ENCODE measurements at places on chromosomes 13 and 19.

DNA sequence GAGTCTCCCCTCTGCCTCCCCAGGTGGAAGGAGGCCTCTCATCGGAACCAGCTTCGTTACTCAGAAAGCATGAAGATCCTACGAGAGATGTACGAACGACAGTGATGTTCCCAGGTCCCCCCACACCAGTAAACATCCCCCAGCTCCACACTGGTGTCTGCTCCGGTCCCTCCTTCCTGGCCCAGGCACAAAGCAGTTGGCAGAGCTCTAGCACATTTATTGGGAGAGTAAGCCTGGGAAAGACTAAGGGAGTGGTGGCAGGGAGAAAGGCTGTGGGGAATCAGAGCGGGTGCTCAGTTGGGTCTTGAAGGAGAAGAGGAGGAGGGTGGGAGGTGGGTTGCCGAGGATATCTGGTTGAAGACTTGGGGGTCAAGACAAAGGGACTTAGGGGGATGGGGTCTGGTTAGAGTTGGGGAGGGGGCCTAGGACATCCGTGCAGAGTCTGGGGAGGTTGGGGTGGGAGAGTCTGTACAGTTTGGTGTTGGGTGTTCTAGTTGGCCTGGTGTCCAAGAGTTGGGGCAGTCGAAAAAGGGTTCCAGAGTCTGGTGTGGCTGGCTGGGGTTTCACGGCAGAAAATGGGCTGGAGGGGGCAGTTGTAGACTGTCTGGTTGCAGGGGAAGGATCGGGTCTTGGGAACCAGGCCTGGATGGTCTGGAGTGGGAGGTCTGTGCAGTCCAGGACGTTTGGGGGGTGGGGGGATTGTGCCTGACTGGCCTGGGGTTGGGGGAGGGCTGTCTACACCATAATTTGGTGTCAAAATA lies 2.3 kb downstream of the HSPB6 start:
- DNase-seq = no peak

DNA sequence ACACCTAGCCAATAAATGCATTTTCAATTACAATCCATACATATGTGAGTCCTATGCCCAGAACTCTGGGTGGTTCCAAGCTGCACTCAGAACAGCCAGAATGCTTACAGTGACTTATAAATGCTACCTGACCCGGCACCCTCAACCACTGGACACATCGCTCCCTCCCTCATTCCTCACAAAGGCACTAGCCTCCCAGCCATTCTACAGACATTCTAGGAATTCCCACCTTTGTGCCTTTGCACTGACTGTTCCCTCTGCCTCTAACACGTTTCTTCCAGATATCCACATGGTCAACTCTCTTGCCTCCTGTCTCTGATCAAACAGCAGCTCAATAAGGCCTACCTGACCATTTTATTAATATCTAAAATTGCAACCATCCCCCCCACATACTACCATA lies 99.9 kb downstream of the LHFPL6 start:
- no peak for DNase-seq

DNA sequence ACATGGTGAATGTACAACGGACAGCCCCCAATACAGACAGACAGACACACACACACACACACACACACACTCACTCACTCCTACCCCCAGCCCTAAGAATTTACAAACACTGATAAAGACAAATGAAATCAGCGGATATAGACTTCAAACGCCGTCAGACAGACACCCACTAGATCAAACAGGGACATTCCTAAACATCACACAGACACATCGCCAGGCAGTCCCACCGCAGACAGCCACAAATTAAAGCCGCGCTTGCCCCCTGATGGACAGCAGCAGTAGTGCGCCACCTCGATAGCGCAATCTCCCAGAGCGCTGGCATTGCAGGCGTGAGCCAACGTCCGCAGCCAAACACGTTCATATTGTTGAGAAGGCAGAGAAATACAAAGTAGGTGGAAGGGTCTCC lies 24.7 kb upstream of the ADGRE1 start:
- DNase-seq = peak; percentile 64

DNA sequence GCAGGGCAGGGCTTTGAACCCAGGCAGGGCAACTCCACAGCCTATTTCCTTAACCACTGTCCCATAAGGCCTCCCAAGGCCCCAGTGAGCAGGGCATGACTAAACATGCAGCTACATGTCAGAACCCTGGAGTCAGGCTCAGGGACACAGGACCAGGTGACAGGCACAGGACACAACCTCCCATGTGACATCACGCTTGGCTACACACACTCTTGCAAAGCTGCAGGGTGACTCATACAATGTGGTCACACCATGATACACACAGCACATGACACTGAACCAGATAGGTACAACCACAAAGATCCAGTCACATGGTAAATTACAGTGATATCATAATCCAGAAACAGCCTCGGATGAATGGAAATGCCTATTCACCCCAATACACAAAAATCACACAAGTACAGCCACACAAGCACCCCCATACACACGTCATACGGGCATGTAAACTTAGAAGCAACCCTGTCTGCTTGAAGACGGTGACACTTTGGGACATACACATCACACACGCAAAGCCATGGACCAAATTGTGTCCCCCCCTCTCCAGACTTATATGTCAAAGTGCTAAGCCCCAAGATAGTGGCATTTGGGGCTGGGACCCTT lies 14.5 kb downstream of the KLK4 start:
- peak; percentile 48 for DNase-seq

- no peak for DNase-seq
Measured at GRCh38 chr13:93244141-93244917, 17.7 kb downstream of the GPC6 start.

DNA sequence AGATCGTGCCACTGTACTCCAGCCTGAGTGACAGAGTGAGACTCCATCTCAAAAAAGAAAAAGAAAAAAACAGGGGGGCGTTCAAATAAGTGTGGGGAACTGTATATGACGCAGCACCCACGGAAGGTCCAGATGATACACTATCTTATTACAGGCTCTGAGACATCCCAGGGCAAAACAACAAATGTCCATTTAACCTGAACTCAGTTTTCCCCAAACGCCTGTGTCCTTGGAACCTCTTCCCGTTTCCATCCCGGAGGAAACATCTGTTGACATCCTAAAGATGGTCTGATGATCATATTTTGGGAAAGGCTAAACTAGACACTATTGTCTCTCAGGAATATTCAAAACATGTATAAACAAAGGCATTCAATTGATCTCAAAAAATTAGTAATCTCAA lies 72.4 kb downstream of the COL4A1 start:
- DNase-seq = no peak

- DNase-seq = no peak
Measured at GRCh38 chr13:36447501-36447900, 15.2 kb downstream of the CCNA1 start.

Measured in LoVo (cell line).